ENCODE measurements at places on chromosomes 2 and 18. TPM values are rescaled to one million over a fixed set of nuclear protein-coding genes. Genes with fewer than 3 reads are reported as not detected.
A peak's percentile ranks its signal among the peaks of the same experiment; 100 is the strongest.

DNA sequence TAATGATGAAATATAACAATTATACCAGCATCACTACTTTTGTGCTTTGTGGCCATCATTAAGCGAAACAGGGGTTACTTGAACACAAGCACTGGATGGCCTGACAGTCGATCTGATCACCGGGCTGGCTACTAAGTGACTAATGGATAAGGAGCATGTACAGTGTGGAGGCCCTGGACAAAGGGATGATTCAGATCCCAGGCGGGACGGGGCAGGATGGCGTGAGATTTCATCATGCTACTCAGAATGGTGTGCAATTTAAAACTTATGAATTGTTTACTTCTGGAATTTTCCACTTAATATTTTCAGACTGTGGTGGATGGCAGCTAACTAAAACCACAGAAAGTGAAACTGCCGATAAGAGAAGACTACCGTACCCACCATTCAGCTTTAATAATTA, 7.0 kb upstream of the CLIP4 start:
- DNase-seq, result no peak

Gene PRKAG3
- 13.3 TPM for polyA plus RNA-seq

DNA sequence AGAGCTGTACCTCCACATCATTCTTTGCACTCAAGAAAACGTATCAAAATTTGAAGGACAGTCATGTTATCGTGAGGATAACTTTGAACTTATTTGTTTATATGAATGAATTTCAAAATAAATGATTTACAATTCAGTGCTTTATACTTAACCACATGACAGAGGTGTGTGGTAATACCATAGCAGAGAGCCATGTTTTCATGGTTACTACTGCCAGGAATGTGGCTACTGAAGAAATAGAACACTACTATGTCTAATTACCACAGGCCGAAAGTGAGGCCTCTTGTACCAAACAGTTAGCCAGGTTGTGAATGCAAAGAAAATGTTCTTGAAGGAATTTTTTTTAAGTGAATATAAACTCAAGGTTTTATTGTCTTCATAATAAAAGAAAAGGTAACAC, 49.2 kb downstream of the AAK1 start:
- no peak for DNase-seq

- DNase-seq, result no peak
These were observed 3.0 kb upstream of the MARCHF4 start for GRCh38 chr2:216375286-216375685.

DNA sequence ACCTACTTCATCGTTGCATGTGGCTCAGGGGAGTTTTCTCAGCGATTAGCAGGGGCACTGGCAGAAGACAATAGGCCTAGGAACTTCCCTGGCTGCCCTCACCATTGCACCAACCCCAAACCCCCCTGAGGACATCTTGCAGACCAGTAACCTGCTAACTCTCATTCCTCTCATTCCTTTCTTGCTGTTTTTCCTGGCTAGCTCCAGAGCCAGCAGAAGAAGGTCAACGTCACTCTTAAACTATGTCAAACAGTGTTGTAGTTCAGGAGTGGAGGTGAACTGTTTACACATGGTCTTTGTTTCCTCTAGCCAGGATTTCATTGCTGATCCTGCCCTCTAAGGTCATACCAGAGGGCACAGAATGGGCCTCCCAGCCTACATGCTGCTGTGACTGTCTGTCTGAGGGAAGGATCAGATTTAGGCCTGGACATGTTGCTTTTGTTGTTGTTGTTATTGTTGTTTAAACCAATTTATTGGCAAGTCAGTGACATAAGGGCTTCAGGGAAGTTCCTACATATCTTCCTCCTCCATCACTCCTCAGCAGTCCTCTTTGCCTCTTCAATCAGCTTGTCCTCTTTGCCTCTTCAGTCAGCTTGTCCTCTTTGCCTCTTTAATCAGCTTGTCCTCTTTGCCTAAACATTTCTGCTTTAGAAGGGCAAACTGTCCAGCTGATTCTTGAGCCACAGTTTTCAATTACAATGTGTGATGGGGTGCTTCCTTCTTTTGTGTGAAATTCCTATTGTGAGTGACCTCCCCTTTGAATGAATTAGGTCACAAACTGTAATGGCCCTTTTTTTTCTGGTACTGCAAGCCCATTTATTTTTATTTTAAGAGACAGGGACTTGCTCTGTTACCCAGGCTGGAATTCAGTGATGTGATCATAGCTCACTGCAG, 471.9 kb upstream of the TNP1 start:
- DNase-seq, result peak; percentile 67

Gene DSC1
- not detected for polyA plus RNA-seq

GRCh38 chr2:152427902-152428301, 92.9 kb downstream of the FMNL2 start:
- no peak for DNase-seq

Gene OST4
- polyA plus RNA-seq, result 246 TPM

Gene HOXD1
- polyA plus RNA-seq, result 1.8 TPM

Gene OR6B2
- polyA plus RNA-seq, result not detected

DNA sequence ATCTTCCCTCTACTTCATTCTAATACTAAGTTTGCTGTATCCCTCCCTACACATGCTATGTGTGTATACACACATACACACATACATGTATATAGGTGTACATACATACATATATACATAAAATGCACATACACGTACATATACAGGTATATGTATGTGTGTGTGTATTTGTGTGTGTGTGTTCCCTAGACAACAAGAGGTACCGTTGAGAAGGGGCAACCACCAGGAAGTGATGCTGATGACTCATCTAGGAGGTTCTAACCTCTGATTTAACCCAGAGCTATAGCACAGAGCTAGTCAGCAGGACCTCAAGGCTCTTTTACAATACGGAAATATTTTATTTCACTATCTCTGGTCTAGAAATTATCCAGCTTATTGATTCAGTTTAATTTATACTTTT, 139.2 kb downstream of the LAMA3 start:
- DNase-seq, result no peak

- DNase-seq, result no peak
These were observed 463.1 kb upstream of the HS6ST1 start for GRCh38 chr2:128781585-128782385.

Gene CYP26B1
- 14.9 TPM for polyA plus RNA-seq

GRCh38 chr2:213253162-213253561, 31.1 kb upstream of the SPAG16 start:
- peak; percentile 6 for DNase-seq

DNA sequence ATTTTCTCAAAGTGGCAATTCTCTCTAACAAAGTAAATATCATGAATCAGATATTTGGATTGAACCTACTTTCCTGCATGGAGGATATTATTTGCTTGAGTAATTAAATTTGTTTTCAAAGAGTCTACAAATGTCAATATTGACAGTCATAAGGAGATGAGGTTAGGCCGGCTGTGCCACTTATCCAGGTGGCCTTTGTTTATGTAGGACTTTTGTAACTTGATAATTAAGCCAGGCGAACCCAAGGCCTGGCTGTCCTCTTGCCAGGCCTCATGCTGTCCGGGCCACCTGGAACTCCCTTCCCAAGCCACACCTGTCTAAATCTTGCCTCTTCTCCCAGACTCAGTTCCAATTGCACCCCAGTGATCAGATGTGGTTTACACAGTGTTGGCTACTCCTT, 255.2 kb downstream of the ACKR3 start:
- no peak for DNase-seq

Gene LYG1
- polyA plus RNA-seq, result 2.7 TPM

Gene CCDC85A
- 4.2 TPM for polyA plus RNA-seq

DNA sequence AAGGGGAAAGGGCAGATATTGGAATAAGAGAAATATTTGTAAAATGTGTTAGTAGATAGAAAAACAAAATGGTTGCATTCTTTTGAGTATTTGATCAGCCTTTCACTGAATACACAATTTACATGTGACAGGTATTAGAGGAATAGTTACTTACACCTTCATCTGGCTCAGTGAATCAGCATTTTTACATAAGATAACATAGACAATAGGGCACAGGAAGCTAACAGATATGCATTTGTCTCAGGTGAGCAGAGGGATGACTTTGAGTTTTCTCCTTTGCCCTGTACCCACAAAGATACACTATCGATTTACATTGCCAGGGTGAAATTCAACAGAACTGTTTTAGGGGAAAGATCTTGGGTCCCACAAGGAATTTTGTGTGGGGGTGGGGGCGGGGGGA, 373.1 kb upstream of the NETO1 start:
- DNase-seq, result no peak

Gene ALLC
- polyA plus RNA-seq, result not detected

DNA sequence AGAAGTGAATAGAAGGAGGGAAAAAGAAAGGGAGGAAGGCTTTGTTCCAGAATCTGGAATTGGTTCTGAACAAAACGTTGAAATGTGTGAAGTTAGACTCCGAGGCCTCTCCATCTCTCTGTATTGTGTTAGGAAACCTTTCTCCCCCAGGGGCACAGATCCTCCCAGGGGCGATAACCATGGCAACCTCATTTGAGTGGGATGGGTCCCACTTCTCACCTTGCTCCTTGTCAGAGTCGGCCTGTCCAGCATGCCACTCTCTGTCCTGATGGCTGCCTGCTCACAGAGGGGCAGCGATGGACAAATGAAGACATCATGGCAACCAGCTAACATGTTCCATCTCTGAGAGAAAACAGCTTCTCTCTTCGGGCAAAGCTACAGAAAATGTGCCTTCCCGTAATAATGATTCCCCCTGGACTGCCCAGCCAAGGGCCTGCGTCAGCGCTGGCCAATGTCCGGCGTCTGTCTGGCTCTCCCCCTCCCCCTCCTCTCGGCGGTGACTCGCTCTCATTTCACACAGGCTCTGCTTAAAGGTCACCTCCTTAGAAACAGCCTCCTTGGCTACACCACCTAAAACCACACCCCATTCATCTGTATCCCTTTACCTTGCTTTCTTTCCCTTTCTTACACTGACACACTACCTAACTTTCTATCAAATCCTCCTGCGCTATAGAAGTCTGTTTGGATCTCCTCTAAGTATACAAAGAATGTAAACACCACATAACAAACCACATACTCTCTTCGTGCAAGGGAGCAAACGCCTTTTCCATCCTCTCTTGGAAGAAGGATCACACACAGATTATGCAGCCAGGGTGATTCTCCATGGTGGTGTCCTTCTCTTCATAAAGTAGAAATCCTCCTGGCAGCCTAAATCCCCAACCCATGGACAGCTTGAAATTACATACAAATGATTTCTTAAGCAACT, 32.1 kb upstream of the TTC39C start:
- peak; percentile 41 for DNase-seq

Gene SAG
- 0.04 TPM for polyA plus RNA-seq

DNA sequence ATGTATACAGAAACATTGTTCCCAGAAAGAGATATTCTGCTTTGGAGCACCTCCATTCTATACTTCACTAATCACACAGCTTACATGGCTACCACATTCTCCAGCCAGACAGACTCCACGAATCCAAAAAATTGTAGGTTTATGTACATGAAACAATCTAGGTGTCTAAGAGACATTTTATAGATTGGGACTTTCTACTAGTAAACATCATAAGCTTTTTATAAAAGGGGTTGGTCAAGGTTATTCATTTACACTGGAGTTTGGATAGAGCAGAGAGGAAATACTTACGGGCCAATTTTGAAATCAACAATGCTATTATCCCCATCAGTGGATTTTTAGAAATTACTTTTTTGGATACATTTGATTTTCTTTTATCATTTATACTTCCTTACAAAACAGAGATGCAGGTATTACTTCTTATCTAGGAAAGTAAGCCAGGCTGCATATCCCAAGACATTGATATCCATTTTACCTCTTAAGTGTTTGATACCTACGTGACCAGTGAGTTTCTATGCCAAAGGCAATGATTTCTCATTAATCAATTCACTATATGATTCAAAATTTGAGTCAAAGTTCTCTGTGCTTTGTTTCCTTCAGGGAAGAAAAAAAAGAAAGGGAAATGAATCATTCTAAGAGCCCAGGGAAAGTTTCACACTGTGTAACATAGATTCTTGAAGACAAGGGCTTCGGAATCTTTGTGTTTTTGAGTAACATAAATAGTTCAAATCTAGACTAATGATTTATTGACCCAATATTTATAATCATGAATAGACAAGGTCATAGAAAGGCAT, 140.5 kb downstream of the PTH2R start:
- no peak for DNase-seq

Gene CAPN14
- polyA plus RNA-seq, result 0.05 TPM

DNA sequence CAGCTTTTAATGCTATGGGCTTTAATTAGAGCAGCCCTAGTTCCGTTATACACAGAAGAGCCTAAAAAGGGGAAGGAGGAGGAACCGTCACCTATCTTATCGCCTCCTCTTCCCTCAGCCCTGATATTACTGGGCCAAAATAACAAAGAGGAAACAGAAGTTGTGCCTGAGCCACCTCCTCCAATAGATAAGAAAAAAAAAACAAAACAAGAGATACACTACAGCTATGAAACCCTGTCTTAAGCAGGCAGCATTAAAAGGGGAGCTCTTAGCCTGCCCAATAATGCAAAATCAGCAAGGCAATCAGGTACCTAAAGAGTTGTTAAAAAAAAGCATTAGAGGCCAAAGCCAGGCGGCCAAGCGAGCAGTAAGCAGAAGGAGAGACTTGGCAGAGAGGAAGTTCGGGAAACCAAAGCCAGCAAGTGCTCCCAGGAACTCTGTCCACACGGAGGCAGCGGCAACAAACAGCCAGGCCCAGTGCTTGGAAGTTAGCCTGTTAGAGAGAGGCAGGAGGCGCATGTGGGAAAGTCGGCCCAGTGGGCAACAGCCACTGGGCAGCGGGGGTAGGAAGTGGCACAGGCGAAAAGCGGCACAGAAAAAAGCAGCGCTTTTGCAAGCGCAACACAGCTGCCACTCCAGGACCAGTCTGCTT, 41.8 kb upstream of the PDK1 start:
- DNase-seq, result peak; percentile 8

GRCh38 chr2:65037178-65037577, 19.0 kb upstream of the CEP68 start:
- DNase-seq, result no peak

Gene HTR2B
- polyA plus RNA-seq, result 0.11 TPM

DNA sequence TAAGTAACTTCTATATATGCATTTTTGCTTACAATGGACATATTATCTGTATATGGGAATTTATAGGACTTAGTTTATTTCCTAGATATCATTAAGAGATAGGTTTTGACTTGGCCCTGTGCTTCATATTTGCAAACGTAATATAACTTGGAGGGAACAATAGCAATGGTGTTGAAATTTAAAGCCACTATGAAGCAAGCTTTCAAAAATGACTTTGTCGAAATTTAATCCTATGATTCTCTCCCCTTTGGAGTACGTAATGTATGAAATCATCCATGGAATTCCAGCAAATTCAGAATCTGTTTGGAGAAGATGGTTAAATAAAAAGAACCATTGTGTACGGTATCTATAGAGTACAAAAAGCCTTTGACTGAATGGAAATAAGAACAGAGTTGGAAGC, 486.3 kb downstream of the ARHGAP15 start:
- peak; percentile 85 for DNase-seq

- DNase-seq, result no peak
These were observed 591.9 kb downstream of the TMEM182 start for GRCh38 chr2:103353774-103354173.

DNA sequence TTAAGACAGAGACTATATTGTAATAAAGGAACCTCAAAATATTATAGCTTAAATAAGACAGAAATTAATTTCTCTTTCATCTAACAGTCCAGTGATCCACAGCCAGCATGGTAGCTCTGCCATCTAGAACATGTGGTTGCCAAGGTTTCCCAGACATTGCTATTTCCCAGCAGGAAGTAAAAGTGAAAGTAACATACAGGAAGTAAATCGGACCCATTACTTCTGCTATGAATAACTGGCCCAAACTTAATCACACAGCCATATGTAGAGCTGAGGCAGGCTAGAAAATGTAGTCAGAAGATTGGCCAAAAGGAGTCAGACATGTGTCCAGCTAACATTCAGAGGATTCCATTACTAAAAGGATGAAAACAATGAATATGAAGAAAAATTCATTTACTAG, 71.0 kb downstream of the NOL4 start:
- DNase-seq, result peak; percentile 2

Measured in muscle of leg (tissue), 16 donors.